ENCODE measurements at places on chromosomes 2 and 18.
A peak's percentile ranks its signal among the peaks of the same experiment; 100 is the strongest.

DNA sequence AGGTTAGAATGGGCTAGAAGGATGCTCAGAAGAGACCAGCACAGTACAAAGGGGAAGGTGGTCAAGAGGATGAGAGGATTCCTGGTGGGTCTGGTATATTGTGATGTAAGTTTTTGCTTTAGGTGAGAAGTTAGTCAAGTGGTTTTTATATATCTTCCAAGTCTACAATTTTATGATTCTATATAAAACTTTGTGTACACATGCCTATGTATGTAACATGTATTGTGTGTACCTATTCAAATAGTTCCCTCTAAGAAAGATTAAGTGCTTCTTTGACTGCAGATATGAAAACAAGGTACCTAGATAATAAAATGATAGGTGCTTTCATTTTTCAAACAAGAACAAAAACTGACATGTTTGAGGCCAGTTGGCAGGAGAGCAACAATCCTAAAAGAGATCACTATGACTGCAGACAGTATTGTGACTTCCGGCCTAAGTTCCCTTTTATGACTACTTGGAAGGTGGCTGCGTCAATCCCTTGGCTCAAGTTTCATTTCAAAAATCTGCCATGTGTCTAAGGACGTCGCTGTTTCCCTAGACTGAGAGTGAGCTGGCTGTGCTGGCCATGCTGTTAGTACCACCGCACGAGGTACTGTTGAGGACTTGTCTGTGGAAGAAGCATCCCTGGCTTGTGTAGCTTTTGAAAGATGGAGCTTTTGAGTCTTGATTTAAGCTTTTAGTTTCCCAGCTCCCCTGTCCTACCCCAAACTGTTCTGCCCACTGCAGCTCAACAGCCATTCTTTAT, 123.1 kb downstream of the PRPF40A start:
- no peak for DNase-seq

GRCh38 chr2:177528351-177528933, 135.9 kb downstream of the AGPS start:
- no peak for DNase-seq

- peak; percentile 52 for DNase-seq
Observed at GRCh38 chr2:118848381-118849225, 1.2 kb upstream of the EN1 start.

DNA sequence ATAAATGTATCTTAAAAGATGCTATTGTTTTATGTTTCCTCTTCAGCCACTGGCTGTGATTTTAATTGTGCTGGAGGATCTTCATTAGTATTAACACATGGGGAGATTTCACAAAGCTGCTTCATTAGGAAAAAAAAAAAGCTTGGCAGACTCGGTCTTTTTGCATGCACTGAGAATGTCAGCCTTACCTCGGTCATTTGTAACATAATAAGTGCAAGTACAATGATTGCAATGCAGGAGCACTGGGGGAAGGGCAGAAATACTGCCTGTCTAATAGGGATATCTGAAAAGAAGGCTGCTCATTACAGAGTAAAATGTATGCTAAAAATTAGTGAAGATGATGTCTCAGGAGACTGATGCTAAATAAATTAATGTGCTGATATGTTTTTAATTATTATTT, 1.3 kb upstream of the BAZ2B start:
- DNase-seq, result no peak

DNA sequence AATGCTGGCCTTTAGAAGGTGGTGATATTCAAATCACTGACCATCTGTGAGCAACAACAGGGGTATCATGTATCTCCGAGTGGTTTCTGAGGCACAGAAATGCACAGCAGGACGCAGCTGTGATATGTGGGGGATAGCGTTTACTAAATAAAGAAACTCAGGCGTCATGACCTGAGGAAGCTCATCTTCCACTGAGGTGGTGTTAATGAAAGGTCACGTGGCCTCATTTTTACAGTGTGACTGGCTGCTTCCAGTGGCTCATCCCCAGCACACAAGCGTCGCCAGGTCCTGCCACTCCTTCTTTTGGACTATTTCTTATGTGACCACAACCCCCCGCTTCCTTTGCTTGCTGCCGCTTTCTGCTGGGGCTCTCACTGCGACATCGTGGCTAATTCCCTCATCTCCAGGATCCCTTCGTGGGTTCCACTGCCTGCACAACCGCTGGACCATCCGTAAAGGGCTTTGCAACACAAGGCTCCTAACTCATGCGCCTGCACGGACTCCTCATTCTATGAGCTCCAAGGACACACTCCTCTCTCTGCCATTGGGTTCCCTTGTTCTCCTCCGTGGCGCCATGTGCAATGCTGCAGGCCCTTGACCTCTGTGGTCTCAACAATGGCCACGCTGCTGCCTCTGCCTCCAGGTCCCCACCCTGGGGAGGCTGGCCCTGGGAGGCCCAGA, 109.3 kb downstream of the MBP start:
- no peak for DNase-seq

DNA sequence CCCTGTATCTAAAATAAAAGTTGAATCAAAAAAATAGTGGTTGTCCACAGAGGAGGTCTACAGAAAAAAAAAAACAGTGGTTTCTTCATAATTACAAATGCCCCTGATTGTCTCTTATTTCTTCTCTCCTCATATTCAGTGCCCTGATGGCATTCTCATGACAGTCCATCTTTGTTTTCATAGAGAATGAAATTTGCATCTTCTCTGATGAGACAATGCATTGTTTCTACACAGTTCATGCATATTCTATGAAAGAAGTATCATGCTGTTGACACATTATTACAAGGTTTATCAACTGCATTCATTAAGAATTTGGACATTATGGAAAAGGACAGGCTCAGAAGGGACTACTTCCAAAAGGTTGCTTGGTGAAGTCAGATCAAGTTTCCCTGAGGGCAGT, 59.5 kb downstream of the LHCGR start:
- DNase-seq, result no peak

GRCh38 chr18:66867653-66868052, 263.8 kb upstream of the CDH19 start:
- DNase-seq, result peak; percentile 4

- peak; percentile 11 for DNase-seq
Observed at GRCh38 chr2:104004821-104005220, 849.1 kb upstream of the POU3F3 start.

DNA sequence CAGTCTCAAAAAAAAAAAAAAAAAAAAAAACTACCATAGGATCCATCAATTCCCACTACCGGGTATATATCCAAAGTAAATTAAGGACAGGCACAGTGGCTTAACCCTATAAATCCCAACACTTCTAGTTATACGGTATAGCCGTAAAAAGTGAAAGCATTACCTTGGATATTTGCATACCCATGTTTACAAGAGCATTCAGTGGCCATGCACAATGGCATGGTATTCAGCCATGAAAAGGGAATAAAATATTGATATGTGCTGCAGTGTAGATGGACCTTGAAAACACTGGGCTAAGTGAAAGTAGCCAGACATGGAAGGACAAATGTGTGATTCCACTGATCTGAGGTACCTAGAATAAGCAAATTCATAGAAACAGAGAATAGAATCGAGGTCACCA, 111.8 kb upstream of the CAB39 start:
- no peak for DNase-seq

DNA sequence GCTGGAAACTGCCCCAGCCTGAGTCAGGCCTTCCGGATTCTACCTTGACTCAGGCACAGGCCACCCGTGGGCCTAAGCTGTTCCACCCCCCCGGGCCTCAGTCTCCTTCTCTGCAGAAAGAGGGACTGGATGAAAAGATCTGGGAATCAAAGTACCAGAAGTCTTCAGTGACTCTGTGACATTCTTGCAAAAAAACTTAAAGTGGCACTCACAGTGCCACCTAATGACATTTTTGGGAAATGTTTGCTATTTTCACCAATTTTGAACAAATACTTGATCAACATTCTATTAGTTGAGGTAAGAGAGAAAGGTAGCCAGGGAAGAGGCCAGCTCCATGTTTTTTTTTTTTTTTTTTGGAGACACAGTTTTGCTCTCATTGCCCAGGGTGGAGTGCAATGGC, 48.3 kb upstream of the ACAA2 start:
- DNase-seq, result peak; percentile 16

Measured in fibroblast of skin of scalp (primary cell).